ENCODE measurements at places on chromosomes 12 and 14.
A peak's percentile ranks its signal among the peaks of the same experiment; 100 is the strongest.

DNA sequence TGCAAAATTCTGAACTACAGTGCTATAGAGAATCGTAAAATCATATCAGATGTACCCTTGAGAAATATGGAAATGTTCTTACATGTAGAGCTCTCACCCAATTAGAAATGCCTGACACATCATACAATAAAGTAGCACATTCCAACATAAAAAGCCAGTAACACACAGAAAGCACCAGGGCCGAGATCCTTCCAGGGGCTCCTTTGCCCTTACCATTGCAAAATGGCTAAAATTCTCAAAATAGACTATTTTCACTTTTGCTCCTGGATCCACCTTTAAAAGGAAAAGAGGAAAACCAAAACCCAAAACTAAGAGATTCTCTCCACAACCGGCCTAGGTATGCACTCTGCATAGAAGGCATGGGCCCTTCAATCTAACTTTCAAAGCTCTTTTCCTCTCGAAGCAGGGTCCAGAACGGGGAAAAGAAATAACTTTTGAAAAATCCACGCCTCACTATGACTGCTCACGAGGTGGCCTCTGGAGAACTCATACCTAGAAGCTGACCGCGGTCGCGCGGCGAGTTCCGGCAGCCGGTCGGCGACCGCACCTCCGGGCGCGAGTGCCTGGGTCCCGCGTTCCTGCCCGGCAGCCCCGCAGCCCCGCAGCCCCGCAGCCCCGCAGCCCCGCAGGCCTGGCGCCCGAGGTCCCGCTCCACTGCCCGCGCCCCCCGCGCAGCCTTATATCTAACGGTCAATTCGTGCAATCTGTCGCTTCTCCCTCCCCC, 2.7 kb downstream of the OTX2 start:
- DNase-seq, result peak; percentile 12

DNA sequence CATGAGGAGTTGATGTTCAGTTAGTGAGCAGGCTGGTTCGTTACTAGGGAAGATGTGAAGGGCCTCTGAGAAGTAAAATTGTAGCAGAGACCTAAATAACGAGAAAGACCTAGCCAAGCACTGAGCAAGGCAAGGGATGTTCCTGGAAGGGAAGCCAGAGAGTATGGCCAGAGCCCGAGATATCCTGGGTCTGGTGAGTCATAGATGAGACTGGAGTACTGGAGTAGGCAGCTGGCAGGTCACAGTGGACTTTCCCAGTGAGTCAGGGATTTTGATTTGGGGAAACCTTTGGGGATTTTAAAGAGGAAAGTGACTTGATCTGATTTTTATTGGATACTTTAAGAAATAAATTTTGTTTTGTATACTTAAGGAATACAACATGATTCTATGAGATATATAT, 369.0 kb downstream of the DIO2 start:
- no peak for DNase-seq

DNA sequence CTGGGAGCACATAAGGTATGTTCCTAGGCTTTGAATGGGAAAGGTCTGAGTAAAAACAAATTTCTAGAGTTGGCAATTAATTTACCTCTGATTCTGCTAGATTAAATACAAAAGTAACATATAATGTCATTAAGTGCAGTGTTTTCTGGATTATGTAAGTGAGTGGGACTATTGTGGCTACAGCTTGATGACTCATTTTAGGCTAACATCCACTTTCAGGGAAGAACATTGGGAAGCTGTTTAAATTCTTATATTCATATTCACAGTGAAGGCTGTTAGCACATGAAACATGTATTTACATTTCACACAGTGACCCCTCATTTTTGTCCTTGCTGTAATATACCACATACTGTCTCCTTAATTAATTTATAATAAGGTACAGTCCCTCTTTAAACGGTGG, 13.2 kb upstream of the BMAL2 start:
- DNase-seq, result no peak

GRCh38 chr12:52216807-52217206, 16.2 kb upstream of the KRT7 start:
- no peak for DNase-seq

DNA sequence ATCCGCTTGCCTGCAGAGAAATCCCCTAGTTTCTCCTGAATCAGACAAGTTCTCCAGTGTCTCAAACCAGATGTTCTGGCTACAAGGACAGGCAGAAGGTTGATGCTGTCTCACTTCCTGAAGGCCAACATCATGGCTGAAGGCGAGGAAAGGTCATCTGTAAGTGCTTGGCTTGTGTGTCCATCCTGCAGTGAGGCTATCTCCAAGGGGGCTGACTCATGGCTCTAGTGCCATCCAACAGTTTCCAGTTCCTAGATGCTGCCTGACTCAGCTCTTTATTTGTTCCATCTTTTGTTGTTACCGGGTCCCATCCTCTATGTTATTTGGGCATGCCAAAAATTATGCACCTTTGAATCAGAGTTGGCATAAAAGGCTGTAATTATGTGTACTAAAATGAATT, 232.1 kb upstream of the TBX3 start:
- DNase-seq, result no peak

DNA sequence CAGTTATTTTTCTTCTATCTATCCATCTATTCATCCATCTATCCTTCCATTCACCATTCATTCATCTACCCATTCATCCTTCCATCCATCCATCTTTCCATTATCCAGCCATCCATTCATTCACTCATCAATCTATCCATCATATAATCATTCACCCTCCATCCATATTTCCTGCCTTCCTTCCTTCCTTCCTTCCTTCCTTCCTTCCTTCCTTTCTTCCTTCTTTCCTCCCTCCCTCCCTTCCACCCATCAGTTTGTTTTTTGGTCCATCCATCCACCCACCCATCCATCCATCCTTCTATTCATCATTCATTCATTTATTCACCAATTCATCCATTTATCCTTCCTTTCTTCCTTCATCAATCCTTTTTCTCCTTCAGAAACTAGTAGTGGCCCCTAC, 34.3 kb upstream of the NOS1 start:
- no peak for DNase-seq

DNA sequence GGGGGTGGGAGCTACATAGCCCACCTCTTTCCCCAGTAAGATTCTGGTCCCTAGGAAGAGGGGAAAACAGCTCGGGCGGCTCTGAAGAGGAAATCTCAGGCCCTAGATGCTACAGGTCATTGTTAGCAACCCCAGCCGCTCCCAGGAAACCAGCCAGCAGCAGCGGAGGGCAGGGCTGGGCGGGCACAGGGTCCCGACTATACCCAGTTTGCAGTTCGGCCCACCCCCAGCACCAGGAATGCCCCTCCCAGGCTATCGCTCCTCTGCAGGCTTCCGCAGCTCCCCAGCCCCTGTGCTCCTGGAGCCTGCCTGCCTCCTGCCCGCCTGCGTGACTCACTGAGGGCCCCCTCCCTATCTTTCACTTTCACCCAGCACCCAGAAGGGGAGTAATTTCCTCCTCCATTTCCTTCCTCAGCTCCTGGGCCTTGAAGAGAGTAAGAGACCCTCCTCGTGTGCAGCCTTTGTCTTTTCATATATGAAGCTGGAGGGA, 27.2 kb upstream of the PNMA1 start:
- DNase-seq, result no peak

GRCh38 chr12:19462406-19462805, 23.1 kb downstream of the AEBP2 start:
- DNase-seq, result no peak

DNA sequence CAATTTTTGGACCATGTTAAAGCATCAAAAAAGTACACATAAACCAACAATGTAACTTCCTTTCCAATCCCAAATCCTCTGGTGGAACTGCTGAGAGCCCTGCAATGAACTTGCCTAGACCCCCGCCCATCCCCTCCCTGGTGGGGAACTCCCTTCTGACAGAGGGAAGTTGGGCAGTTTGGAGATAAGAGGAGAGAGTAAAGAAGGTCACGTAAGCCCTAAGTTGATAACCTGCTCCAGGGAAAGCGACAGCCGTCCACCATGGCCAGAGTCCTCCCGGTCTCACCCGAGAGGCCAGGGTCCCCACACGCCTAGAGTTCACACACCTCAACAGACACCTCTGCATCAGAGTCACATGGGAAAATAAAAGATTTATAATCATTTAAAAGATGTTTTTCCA, 138.7 kb downstream of the EGLN3 start:
- DNase-seq, result no peak

- no peak for DNase-seq
Measured at GRCh38 chr14:106419376-106419965, 893.1 kb downstream of the TMEM121 start.

- peak; percentile 50 for DNase-seq
Measured at GRCh38 chr14:22319526-22320361, 269.3 kb downstream of the DAD1 start.

DNA sequence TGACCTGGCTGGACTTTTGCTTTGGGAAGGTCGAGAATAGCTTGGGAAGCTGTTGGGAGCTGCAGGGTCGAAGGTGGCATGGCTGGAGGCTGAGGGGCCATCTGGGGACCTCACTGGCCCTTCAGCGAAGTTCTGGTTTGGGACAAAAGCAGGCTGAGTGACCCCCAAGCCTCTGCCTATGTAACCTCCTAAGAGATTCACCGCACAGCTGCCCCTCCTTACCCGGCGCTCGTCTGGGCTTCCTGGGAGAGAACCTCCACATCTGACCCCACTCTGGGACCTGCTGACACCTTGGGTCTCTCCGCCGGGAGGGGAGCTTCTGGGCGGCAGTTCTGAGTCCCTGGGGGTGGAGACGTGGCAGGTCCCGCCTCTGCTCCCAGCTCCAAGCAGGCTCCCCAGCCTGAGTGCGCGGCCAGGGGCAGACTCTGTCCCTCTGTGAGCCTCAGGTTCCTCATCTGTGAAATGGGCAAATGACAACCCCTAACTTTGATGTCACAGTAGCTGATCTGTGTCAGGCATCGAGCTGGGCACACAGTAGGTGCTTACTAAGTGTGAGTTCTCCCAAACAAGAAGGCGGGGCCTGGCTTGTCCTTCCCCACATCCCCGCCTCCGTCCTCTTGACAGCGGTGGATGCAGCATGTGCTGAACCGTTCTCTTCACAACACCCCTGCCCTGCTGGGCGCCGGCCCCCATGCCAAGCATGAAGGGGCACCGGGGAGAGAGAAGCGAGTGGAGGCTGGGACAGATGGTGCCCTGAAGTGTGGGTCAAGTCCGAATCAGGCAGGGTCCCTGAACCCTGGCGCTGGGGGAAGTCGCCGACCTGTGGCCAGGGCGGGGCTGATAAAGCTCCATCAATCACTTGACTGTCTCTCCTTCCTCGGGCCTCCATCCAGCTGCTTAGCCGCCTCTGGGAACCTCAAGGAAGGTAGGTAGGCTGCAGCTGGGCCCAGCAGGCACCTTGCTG, 3.8 kb downstream of the EXOC3L4 start:
- DNase-seq, result no peak

- no peak for DNase-seq
Measured at GRCh38 chr14:61690039-61690438, 5.3 kb upstream of the HIF1A start.

GRCh38 chr14:73344319-73344718, 107.0 kb downstream of the PAPLN start:
- no peak for DNase-seq

DNA sequence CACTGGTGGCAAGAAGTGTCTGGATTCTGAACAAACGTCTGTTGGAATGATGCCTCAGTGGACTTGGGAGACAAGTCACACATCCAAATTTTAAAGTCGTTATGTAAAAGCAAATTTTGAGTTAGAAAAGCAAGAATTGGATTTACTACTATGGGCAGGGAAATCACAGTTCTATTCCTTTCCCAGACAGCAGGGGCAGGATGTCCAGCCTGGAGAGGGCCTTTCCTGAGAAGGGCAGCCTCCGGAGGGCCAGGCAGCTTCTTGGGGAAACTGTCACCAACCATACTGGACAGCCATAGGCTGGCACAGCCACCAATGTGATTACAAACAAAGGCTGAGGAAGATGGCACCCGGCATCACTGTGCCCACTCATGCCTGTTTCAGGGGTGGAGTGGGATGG, 11.1 kb downstream of the SLC24A4 start:
- DNase-seq, result no peak

- no peak for DNase-seq
Measured at GRCh38 chr12:42402821-42403411, 76.9 kb downstream of the PPHLN1 start.

GRCh38 chr12:103680591-103681141, 93.6 kb downstream of the STAB2 start:
- DNase-seq, result no peak

DNA sequence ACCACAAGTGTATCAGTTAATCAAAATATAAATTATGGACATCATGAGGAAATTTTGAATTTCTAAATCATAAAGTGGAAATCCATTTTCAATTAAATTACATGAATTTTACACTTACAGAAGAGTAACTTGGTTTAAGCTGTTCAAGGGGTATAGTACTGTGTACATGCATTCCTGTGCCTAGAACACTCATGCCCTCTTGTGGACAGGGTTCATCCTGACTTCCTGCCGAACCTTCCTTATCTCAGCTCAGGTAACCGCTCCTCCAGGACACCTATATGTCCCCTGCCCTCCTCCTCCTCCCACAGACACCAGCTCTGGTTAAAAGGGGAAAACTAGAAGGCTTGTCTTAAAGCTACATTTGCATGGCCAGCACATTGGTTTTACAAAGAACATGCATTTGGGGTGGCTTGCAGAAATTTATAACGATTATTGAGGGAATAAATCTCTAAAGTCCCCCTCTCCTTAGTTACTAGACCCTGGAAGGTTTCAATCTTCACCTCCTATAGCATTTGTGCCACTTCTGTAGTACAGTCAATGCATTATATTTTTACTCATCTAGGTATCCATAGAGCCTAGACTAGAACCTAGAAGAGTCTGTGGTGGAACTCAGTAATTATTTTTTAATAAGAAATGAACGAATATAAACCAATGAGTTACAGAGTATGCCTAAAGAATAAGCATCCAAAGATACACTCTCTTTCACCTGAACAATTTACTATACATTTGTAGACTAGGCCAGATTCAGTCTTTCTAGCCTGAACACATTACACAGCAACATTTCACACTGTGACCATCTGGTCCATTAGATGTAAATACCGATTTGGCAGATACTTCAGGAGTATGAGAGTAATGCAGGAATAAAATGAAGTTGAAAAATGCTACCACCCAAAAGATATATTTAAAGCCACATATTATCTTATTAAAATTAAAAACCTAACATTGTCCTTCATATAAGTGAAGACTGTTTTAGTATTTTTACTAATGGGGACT, 345.6 kb downstream of the PAWR start:
- peak; percentile 58 for DNase-seq

DNA sequence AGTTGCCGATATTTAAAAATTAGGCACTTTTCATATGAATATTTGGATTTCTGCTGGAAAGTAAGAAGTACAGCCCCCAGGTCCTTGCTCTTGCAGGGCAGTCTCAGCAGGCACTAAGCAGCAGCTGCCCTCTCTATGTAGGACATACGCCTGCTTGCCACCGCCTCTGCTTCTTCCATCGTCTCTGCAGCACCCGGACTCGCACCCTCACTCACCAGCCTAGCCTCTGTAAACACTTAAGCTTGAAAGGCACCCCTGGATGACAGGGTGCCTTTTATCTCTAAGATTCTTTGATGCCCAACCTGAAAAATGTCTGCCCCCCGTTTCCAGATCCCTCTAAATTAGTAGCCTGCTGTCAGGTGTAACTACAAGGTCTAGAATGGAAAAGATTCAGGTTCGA, 19.0 kb downstream of the OTUB2 start:
- DNase-seq, result no peak

DNA sequence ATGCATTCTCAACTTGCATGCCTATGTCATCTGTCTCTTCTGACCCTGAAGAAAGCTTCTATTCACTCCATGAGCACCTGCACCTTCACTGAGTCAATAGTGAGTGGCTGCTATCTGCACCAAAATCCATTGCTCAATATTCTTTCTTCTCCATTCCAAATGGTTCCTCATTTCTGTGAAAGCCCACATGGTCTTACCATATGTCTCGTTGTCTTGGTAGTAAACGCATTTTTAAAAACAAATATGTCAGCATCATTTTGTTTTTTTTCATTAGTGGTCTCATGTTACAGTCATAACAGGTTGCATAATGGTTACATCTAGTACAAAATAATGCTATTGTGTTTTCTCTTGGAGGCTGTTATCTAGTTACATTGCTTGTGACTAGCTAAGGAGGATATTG, 106.9 kb upstream of the CPM start:
- no peak for DNase-seq
